Right ventricle myocardium inferior (tissue), 1 donor: ENCODE measurements at places on chromosomes 7 and 10. TPM values are rescaled to one million over a fixed set of nuclear protein-coding genes. Genes with fewer than 3 reads are reported as not detected.

The OGDHL gene
- total RNA-seq: 1.9 TPM

DNA sequence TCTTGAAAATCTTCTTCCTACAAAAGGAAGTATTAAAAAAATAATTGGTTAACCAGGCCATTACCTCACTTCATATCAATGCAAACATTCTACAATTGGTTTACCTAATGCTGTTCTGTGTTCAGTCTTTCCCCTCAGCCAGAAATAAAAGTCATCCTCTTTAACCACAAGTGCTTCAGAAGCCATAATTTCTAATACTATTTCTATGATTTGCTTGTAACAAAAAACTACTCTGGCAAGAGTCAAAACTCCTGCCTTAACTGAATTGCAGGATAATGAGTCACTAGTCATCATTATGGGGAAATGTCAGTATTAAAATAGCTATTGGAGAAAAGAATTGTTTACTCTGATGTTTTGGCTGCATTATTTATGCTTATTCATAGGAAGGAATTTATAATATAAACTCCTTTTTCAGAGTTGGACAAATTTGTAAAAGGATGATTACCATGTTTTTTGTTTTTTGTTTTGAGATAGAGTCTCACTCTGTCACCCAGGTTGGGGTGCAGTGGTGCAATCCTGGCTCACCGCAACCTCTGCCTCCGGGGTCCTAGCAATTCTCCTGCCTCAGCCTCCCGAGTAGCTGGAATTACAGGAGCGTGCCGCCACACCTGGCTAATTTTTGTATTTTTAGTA is 55.5 kb upstream of the ODAD2 start:
- no peak for DNase-seq

- DNase-seq: no peak
Observed at GRCh38 chr7:34759477-34760125, 101.6 kb downstream of the NPSR1 start.

The C10orf105 gene
- total RNA-seq: 0.05 TPM

The PPP1R3C gene
- total RNA-seq: 137 TPM

DNA sequence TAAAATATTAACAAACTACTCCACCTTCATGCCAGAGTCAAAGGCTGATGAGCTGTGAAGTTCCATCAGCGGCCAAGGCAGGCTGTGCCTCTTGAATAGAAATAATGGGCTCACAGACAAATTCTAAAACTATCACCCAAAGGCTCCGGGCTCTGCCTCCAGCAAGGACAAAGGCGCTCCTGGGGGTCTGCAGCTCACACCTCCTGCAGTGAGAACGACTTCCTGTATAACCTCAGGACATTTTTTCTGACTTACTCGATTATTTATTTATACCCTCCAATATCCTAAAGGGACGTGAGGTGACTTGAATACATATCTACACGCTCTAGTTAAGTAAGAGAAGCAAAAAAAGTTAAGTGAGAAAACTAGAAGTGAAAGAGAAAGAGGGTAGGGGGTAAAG is 500.7 kb downstream of the CCSER2 start:
- DNase-seq: no peak

The ACTL6B gene
- not detected for total RNA-seq
